Epithelial cell of esophagus (primary cell): ENCODE measurements at places on chromosomes 1 and 21.

- no peak for DNase-seq
Observed at GRCh38 chr1:227428803-227429202, 110.5 kb upstream of the CDC42BPA start.

DNA sequence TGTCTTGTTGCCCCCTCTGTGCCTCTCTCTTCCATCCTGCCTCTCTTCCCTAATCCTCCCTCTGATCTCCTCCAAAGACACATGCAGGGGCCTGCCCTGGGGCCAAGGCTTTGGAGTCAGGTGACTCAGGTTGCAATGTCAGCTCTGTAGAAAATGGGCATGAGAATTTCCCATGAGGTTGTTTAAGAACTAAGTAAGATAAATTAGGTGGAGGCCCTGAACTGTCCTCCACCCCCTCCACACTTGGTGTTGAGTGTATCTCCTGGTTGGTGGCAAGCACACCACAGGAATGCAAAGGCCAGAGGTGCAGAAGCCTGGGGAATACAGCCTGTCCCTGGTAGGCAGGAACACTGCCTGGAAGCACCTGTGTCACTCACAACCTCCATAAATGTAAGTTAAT, 63.9 kb upstream of the GRIK3 start:
- DNase-seq: no peak

GRCh38 chr1:91889717-91890459, 3.9 kb upstream of the TGFBR3 start:
- peak; percentile 93 for DNase-seq

GRCh38 chr1:225883616-225884265, 1.6 kb upstream of the TMEM63A start:
- no peak for DNase-seq

GRCh38 chr1:37945743-37946702, 830 bp downstream of the INPP5B start:
- no peak for DNase-seq
